Memory B cell (primary cell): ENCODE measurements at places on chromosomes 7 and 10.

- DNase-seq = no peak
Measured at GRCh38 chr10:33385686-33386085, 51.2 kb upstream of the NRP1 start.

- no peak for DNase-seq
Measured at GRCh38 chr10:117262291-117262902, 21.5 kb downstream of the SLC18A2 start.

GRCh38 chr10:19194866-19195265 lies 146.3 kb downstream of the MALRD1 start:
- DNase-seq = no peak

DNA sequence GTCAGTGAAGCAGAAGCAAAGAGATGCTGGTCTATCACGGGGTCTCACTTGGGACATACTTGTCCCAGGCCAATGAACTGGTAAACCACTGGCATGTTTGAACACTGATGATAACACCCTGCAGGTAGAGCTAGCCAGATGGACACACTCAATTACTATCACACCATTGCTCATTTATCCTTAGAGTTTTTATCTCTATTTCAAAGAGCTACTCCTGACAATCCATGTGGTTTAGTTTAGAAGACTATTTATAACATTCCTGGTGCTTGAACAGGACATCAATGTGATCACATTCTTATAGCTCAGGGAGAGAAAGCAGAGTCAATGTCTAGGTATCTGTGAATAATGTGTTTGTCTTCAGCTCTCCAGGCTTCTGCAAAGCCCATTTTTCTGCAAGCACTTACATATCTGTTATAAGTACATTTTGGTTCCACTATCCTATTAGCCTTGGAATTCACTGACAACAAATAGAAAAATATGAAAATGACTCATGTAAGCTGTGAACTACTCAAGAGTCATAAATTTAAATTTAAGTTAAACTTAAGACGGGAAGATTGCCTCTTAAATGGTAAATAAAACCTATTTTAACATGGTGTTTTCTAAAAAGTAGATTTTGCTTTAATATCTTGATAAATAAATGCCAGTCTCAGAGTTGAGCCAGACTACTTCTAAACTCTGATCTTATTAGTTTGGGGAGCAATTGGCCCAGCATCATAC lies 106.7 kb upstream of the MBL2 start:
- DNase-seq = no peak

DNA sequence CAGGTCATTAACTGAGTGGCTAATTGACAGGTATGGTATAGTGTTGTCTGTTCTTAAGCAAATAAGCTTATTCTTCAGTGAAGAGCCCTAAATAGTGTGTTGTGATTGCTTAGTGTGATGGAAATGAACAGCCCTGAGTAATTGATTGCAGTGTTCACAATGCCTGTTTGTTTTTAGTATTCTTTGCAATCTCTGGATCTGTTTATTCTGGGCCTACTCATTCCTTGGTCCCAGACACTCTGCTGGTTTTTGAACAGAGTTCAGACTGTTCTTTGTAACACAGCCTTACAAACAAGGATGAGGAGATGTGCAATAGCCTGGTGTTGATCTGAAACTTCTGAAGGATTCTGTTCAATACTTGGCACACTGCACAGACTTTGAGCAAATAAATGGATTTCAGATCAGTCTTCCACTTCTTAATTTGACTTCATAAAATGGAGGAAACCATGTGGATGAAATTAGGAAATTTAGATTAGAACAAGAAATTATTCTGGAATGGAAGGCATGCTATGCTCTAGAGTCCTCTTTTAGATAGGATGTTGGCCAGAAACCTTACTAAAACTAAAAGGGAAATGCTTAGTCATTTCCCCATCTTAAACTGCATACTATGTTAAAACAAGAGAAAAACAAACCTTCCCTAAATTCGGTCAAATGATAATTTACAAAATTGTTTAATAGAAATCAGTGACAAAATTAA lies 444.2 kb upstream of the SEMA3D start:
- no peak for DNase-seq

DNA sequence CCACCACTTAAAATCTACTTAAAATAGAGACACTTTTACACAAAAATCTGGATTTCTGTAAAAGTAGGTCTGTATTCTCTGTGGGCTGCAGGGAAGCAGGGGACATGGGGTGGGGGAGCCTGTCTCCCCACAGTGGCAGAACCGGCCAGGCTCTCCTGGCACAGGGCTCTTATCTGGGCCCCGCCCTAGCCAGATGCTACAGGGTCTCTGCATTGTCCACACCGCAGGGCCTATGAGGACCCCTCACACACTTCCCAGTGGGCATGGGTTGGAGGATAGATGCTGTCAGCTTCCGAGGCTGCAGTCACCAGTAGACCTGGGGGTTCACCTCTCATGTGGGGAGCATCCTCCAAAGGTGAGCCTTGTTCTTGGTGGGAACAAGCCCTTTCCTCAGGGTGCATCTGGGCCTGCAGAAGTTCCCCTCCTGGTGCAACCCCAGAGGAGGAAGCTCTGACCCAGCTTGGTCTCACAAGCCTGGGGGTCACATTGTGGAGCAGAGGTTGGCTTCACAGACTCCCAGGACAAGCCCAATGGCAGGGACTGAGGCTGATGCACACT lies 15.4 kb upstream of the MYL7 start:
- no peak for DNase-seq

GRCh38 chr10:102334101-102334500 lies 61.4 kb upstream of the NFKB2 start:
- DNase-seq = no peak

- DNase-seq = no peak
Measured at GRCh38 chr7:155234158-155234492, 63.6 kb upstream of the INSIG1 start.

- no peak for DNase-seq
Measured at GRCh38 chr10:75110006-75110632, 1.3 kb upstream of the SAMD8 start.

- DNase-seq = no peak
Measured at GRCh38 chr7:30068117-30068516, 39.9 kb downstream of the PLEKHA8 start.

DNA sequence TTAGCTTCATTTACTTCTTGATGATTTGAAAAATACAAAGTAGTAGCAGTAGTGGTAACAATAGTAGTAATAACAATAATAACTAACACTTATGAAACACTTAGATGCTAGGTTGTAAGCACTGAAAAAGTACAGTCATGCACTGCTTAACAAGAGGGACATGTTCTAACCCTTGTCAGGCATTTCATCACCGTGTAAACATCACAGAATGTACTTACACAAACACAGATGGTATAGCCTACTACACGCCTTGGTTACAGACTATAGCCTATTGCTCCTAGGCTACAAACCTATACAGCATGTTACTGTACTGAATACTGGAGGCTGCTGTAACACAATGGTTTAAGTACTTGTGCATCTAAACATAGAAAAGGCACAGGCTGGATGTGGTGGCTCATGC lies 60.6 kb downstream of the PUS7 start:
- DNase-seq = no peak

DNA sequence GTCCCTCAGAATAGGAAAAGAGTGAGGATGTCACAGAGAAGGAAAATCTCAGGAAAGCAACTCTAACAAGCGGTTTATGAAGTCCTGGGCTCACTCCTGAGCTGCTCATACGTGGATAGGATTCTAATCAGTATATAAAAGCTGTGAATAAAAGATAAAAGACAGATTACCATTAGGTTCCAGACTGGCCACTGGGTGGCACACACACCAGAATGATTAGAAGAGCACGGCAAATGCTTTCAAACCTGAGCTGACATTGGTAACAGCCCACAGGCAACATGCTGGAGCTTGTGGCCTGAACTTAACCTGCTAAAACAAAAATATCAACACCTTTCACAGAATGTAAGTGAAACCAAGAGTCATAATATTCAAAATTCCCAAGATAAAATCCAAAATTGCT lies 370.8 kb downstream of the GRID1 start:
- no peak for DNase-seq

DNA sequence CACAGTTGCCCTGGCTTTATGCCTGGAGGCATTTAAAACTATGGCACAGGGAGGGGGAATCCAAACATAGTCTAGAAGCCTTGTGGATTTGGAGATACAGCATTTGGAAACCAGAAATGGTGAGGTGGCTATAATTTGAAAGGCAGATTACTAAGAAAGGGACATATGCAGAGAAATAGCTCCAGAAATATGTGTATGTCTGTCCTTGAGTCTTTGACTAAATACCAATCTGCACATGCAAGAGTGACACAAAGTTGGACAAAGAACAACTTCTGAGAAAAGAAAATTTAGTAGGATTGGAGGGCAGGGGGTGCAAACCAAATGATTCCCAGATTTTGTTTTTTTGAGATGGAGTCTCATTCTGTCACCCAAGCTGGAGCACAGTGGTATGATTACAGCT lies 229.6 kb downstream of the TMEM26 start:
- DNase-seq = no peak

DNA sequence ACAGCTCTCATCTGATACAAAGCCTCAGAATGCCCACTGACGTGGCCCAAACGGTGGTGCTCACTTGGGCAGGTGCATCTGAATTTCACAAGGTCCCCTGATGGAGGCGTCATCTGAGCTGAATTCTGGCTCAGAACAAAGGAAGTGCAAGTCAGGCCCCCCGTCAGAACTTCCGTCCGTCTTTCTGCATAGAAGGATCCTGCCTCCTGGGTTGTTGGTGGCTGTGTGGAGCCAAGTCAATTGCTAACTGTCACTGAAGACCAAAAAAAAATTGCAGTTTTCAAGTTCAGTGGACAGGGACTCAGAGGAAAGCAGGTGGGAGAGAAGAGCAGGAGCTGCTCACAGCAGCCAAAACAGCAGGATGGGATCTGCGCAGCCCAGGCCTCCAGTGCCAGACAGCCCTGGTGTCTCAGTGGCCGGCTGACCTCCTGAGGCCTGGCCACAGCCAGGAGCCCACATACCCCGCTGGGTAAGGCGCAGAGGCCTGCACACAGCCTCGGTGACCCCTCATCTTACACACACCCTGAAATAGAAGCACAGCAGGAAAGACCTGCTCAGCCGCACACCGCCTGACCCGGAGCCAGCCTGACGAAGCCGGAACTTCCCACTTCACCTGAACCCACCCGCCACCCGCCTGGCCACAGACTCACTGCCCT lies 49.4 kb downstream of the PYROXD2 start:
- no peak for DNase-seq

DNA sequence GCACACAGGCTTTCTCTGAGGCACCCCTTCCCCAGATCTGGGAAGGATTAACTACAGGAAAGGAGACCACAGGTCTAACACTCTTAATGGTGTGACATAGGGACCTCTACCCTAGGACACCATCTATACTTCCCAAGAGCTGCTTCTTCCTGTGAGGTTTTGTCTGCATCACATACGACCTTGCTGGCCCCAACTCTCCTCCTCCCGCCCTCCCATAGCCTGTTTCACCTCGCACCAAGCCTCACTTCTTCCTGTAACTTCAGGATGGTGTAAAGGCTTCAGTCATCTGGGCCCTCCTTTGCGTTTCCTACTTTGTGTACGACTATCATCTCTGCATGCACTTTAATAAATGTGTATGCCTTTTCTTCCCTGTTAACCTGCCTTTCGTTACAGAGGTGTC lies 274.3 kb downstream of the KLF6 start:
- DNase-seq = no peak

DNA sequence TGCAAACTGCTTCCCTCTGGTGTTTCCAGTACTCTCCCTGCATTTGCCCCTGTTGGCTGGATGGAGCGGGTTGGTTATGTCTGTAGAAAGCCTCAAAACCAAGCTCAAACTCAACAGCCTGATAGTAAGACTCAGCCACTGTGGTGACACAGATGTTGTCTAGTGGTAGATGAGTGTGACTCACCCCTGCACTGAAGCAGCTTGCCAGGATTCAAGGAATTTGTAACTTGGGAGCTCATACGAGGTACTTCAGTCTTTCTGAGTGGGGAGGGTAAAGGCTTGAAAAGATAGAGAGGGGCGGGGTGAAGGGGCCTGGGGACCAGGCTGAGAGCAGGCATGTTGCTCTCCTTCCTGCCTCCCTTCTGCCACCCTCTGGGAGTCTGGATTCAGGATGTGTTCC lies 22.9 kb upstream of the AQP1 start:
- DNase-seq = no peak

DNA sequence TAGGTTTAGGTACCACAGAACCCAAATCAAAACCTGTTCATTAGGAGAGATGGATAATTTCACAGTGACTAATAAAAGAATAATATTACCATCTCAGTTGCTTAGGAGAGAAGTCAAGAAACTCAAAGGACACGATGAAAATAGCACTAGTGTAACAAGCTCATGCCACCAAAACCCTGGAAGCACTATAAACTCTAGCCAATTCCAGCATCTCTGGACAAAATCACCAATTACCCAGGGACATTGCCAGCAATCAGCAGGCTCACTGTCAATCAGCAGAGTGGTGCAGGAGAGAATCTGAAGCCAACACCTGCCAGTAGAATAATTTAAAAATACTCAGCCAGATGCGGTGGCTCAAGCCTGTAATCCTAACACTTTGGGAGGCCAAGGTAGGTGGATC lies 88.9 kb downstream of the ARMH3 start:
- DNase-seq = no peak

DNA sequence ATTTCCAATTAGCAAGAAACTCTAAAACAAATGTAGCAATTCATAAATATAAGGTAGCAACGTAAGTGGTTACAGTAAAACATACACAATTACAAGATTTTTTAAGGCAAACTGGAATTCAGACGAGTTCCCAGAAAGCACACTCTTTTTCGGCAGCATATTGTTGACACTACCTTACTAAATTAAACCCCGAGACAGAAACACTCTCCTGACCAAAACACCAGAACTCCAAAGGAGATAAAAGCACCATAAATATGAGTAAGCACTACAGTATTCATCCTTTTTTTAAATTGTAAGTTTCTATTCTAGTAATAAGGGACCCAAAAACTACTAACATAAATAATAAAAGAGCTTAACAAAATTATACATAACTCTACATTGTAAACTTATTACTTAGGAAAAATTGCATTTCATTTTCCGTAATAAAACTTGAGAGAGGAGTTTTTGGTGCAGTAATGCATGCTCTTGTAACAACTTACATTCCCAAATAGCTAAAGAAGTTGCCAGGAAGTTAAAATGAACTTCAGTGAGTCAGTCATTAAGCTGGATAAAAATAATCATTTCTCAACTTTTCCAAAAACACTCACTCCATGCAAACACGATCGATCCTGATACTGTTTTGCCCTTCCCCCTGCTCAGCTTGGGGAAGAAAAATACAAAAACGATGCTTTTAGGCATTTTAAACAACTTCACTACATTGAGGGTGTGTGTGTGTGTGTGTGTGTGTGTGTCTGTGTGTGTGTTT lies 2.0 kb downstream of the PIP4K2A start:
- DNase-seq = no peak

- peak; percentile 87 for DNase-seq
Measured at GRCh38 chr7:101542527-101543241, 86.4 kb downstream of the MYL10 start.

DNA sequence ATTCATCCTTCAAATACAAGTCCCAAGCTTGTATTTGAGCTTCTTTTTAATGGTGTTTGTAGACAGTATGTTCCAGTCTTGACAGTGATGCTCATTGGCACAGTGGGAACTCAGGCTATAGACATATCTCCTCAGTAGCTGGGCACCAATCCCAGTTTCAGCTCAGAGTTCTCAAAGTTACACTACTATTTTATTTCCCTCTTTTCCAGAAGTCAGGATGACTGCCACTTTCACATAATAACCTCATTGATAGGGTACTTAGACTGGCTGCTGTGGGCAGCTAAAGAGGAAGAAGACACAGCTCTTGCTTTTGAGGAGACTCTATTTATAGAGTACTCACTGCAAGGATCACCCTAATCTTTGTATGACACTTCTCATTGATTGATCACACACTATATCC lies 2.4 kb downstream of the GBF1 start:
- no peak for DNase-seq
